Eye (tissue), 1 donor: ENCODE measurements at places on chromosomes 7 and 10.

- DNase-seq = peak; percentile 38
These were observed 74.8 kb upstream of the FOXK1 start for GRCh38 chr7:4607311-4607729.

- DNase-seq = no peak
These were observed 159.6 kb downstream of the SLC16A9 start for GRCh38 chr10:59550061-59550460.

GRCh38 chr7:21113609-21114415, 314.1 kb upstream of the SP4 start:
- no peak for DNase-seq

DNA sequence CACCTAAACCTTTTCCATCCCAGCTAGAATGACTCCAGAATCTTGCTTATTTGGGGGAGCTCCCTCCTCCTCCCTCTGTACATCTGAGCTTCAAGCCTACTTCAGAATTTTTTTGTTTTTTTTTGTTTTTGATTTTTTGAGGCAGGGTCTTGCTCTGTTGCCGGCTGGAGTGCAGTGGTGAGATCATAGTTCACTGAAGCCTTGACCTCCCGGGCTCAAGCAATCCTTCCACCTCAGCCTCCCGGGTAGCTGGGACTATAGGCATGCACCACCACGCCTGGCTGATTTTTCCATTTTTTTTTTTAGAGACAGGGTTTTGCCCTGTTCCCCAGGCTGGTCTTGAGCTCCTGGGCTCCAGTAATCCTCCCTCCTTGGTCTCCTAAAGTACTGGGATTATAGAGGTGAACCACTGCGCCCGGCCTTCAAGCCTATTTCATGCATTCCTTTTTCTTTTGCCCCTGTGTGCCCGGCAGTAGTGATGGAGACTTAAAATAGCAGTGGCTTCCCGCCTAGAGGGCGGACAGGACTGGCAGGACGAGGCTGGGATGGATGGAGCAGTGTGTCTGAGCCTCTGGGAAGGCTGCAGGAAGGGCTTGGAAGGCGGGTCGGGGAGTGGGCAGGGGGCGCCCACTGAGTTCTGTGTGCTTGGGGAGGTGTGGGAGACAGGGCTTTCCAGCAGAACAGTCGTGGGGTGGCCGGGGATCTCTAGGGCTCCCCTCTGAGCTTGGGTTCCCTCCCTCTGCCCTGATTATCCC, 8.8 kb downstream of the CUX1 start:
- DNase-seq = no peak

DNA sequence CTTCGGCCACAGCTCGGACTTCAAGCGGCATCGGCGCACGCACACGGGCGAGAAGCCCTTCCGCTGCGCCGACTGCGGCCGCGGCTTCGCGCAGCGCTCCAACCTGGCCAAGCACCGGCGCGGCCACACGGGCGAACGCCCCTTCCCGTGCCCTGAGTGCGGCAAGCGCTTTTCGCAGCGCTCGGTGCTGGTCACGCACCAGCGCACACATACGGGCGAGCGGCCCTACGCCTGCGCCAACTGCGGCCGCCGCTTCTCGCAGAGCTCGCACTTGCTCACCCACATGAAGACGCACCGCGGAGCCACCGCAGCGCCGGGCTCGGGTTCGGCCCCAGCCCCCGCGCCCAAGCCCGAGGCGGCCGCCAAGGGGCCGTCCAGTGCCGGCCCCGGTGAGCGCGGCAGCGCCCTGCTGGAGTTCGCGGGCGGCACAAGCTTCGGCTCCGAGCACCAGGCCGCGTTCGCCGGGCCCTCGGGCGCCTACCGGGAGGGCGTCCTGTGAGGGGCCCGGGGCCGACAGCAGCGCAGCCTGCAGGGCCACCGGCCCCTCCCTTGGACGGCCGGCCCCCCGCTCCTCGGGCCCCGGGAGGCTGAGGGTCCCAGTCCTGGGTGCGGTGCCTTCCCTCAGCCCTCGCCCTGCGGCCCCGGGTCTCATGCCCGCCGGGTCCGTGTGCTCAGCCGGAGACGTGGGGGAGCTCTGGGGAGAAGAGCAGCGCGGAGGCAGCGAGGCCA, 17.2 kb downstream of the ZNF316 start:
- DNase-seq = no peak

GRCh38 chr7:130971297-130971696, 237.3 kb upstream of the KLF14 start:
- DNase-seq = no peak

DNA sequence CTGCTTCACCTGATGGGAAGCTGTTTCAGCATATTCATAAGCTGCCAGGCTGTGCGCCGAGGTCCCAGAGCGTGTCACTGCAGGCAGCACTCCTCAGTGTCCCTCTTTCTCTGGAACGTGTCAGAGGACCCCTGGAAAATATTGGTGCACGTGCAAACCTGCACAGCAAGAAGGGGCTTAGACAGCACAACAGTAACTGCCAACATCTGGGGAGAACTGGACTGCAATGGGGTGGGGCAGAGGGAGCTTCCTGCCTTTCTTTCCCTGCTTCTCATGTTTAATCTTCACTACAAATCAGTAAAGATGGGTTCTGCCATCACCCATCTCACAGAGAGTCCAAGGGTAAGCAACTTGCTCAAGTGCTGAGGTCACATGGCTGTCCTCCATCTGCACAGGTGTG, 86.5 kb upstream of the GPR26 start:
- DNase-seq = no peak

- no peak for DNase-seq
These were observed 244.4 kb upstream of the FZD1 start for GRCh38 chr7:91019686-91020385.

GRCh38 chr10:128877141-128877540, 589.9 kb upstream of the MGMT start:
- no peak for DNase-seq

GRCh38 chr7:39540320-39540719, 25.9 kb upstream of the YAE1 start:
- DNase-seq = no peak

- no peak for DNase-seq
These were observed 1176.2 kb downstream of the DNAJB9 start for GRCh38 chr7:109745677-109746410.
